ENCODE measurements at places on chromosomes 11 and 22.

DNA sequence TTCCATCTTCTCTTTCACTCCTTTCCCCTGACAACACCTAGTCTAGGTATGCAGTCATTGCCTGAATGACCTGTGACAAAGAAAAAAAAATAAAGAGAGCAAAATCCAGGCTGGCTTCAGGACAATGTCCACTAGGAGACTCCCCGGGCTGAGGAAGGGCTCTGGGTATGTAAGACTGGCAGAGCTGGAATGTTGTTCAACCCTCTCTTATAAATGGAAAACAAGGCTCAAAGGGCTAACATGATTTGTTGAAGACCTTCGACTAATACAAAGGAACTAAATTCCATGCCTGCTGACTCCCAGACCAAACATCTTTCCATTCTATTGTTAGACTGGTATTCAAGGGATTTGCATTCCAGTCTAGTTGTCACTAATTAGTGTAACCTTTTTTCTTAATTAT, 122.2 kb downstream of the ARL14EP start:
- DNase-seq: no peak

DNA sequence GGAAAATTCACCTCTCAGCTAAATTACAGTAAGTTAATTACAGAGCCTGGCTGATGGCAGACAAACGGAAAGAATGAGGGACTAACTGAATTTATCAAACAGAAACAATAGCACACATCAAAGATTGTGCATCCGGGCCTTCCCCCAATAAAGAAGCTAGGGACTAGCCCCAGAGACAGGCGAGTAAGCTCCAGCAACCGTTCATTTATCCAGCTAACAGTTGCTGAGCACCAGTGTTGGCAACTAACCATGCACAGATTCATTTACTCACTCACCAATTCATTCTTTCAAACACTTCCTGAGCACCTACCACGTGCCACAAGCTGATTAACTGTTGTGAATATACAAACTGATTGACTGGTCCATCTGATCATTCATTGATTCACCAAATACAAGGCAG, 51.2 kb downstream of the SMCO4 start:
- no peak for DNase-seq

DNA sequence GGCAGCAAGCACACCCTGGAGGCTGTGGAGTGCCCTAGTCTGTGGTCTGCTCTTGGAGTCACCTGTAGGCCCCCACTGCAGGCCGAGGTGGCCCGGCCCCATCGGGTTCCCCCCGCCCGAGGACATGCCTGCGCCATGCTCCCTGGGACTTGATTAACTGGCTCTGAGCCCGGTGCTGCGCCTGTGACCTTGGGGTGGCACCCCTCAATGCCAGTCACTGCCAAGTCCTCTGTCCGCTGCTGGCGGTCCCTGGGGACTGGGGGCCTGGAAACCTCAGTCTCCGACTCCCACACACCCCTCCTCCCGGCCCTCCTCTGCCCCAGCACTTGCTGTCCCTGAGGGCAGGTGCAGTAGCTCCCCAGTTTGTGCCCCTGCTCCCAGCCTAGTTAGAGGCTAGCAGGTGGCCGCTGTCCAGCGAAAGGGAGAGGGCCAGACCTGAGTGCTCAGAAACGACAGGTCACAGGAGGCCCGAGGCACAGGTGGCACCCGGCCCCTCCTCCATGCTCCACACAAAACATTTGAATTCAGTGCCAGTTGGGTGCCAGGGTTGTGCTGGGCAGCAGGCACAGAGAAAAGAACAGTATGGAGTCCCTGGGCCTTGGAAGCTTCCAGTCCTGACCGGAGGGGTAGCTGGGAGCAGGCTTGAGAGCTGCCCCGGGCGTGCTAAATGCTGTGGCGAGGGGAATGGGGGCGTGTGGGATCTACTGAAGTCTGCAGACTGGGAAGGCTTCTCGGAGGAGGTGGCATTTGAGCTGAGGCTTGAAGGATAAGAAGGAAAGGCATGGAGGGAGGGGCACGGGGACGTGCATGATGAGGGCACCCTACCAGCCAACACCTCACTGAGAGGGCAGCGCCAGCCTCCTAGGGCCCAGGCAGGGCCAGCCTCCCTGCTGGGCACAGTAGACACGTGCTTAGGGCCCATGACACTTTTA, 16.4 kb upstream of the FLRT1 start:
- no peak for DNase-seq

- no peak for DNase-seq
These were observed 176.0 kb downstream of the ARHGAP42 start for GRCh38 chr11:100863080-100863581.

GRCh38 chr11:69211920-69212797, 56.4 kb downstream of the SMIM38 start:
- DNase-seq: no peak

- no peak for DNase-seq
These were observed 9.3 kb downstream of the SLC37A2 start for GRCh38 chr11:125072218-125072960.

All from NCI-H446 treated with DMSO at 0.1 percent for 48 hours (cell line).